Effector memory CD8-positive, alpha-beta T cell (primary cell): ENCODE measurements at places on chromosomes 13 and 19.

- DNase-seq, result peak; percentile 41
Observed at GRCh38 chr19:11496391-11497163, 9.1 kb downstream of the ZNF653 start.

DNA sequence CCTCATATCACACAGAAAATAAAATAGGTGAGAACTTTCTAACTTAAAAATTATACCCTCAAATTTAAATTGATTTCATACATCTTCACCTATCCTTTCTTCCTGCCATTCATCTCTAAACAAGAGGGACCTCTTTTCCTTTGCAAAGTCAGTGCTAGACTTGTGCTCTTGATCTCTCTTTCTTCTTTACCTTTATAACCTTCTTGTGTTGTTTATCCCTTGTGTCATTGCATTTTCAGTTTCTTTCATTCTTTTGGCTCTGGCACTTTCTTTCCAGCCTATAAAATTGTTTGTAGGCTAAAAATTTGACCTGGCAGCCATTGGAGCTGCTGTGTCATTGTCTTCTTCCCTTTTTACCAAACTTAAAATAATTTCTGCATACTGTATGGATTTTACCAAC lies 190.1 kb downstream of the GPC5 start:
- no peak for DNase-seq

- DNase-seq, result no peak
Observed at GRCh38 chr13:31530922-31531321, 208.4 kb upstream of the RXFP2 start.

DNA sequence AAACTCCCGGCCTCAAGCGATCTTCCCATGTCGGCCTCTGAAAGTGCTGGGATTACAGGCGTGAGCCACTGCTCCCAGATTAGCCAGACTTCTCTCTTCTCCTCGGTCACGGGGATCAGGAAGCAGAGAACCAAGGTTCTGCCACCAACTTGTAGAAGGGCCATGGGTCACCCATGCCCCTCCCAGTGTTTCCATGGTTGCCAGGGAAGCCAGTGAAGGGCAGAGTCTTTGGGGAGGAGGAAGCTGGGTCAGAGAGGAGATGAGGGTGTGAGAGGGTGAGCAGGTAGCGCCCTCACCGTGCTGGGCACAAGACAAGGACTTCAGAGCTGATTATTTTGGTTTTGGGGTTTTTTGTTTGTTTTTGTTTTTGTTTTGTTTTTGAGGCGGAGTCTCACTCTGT lies 77.1 kb downstream of the GNG7 start:
- no peak for DNase-seq

GRCh38 chr13:46551410-46552302 lies 1.3 kb upstream of the LRCH1 start:
- peak; percentile 44 for DNase-seq

- DNase-seq, result no peak
Observed at GRCh38 chr13:42083138-42083770, 34.8 kb downstream of the DGKH start.

GRCh38 chr13:100610391-100611347 lies 22.1 kb upstream of the GGACT start:
- DNase-seq, result no peak

DNA sequence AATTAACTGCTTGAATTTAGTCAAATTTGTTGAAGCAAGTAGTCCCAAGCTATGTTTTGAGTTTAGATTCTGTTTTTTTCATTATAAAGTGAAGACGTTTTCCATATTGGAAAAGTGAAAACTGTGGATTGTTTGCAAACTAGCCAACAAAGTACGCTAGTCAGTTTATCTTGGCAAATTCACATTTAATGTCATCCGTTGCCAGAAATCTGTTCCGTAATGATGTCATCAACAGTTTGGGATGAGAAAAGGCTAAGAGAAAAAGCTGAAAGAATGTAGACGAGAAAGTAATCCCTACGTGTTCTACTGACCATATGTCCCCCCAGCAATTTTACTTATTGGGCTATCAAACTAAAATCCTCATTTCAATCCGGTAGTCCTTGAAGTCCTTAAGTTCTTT lies 419.6 kb downstream of the GPC6 start:
- DNase-seq, result no peak

DNA sequence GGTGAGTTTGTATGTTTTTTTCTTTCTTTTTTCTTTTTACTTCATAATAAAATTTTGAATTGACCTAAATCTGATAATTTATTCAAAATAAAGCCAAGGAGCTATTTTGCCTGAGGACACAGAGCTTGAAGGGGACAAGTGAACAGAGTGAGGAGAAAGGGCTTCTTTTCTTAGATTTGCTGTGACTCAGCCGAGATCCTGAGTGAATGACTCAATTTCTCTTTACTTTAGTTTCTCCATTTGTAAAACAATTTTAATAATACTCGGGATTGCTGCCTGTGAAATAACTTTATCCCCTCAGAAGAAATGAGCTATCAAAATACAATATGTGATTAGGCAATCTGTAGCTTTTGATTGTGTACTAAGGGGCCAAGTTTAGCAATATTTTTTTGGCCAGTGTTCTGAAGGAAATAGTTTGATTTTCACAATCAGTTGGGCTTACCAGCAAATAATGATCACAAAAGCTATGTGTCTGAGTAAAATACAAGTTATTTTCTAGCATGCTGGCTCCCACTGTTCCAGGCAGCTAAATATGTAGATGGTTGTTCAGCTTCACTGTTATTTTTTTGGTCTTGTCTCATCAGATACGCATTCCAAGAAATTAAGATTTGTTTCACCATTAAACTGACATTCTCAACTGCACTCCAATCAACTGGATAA lies 437.5 kb downstream of the FGF9 start:
- no peak for DNase-seq

DNA sequence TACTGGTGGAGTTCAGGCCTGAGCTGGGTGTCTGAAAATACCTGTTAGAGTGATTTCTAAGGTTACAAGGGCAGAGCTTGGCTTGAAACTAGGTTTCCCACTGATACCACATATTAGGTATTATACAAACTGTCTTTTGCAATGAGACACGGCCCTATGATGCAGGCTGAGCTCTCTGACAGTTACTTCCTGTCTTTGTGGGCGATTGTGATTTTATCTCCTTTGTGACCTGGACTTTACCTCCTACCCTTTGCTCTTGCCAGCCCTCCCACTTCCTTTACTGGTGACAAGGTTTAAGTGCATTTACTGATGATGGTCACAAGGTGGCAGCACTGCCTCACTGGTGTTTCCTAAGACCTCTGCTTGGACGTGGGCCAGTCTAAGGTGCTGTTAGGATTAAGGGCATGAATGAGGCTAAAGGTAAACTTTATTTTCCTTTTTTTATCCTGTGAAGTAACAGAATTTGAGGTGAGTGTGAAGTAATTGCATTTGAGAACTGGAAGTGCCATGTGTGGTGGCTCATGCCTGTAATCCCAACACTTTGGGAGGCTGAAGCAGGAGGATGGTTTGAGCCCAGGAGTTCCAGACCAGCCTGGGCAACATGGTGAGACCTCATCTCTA lies 7.7 kb upstream of the CXCL17 start:
- peak; percentile 74 for DNase-seq

GRCh38 chr13:108919036-108919907 lies 289.9 kb downstream of the MYO16 start:
- no peak for DNase-seq

GRCh38 chr13:38417727-38418126 lies 68.1 kb downstream of the UFM1 start:
- DNase-seq, result no peak

DNA sequence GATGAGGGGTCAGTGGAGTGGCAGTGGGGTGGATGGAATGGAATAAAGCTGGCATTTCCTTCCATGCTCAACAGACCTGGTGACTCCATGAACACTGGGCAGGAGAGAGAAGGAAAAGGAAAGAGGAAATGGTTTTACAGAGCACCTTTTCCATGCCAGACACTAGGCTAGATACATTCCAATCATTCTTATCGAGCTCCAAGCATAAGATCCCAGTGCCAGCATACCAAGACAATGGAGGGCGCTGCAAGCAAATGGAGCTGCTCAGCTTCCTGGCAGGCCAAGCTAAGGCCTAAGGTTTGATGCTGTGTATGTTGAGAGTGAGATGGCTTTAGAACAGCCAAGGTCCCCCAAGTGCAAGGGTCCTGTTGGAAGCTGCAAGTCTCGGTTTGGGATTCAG lies 113.2 kb downstream of the HSPH1 start:
- no peak for DNase-seq

DNA sequence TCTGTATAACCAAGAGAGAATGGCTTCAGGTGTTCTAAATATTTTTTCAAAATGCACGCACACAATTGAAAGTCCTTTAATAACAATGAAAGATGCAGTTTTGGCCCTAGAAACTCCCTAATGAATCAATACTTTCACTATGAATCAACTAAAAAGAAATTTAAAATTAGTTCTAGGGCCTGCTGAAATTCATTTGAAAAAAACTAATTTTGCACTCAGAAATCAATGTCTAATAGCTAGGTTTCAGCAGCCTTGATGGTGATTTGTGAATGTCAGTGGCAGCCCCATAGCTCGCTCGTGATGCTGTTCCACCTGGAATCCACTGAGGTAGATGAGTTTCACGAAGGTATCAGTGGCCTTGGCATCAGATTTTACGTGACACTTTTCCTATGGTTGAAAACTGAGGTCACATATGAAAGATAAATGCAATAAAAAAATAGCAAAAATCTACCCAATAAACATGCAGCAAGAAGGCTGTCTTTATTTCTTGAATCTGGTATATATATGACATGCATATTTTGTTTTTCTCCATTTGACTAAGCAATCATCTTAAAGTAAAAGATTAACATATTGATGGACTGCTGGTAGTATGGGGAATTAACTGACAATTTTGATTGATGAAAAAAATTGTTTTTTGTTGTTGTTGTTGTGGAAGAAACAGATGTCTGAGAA lies 141.0 kb downstream of the AKAP11 start:
- no peak for DNase-seq

GRCh38 chr13:77239312-77239711 lies 87.6 kb downstream of the MYCBP2 start:
- DNase-seq, result no peak

DNA sequence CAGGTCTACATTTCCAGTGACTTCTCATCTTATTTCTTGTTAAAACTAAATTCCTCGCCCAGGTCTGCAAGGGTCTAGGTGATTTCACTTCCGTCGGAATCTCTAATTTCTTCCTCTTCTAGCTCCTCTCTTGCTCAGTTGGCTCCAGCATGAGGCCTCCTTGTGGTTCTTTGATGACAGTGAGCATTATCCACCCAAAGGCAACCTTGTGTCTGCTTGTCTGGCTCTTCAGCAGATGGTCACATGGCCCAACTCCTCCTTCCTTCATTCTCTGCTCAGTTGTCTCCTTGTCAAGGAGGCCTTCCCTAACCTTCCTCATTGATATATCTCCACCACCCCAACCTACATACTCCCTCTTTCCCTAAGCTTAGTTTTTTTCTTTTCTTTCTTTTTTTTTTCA lies 1391.4 kb downstream of the EFNB2 start:
- DNase-seq, result no peak

DNA sequence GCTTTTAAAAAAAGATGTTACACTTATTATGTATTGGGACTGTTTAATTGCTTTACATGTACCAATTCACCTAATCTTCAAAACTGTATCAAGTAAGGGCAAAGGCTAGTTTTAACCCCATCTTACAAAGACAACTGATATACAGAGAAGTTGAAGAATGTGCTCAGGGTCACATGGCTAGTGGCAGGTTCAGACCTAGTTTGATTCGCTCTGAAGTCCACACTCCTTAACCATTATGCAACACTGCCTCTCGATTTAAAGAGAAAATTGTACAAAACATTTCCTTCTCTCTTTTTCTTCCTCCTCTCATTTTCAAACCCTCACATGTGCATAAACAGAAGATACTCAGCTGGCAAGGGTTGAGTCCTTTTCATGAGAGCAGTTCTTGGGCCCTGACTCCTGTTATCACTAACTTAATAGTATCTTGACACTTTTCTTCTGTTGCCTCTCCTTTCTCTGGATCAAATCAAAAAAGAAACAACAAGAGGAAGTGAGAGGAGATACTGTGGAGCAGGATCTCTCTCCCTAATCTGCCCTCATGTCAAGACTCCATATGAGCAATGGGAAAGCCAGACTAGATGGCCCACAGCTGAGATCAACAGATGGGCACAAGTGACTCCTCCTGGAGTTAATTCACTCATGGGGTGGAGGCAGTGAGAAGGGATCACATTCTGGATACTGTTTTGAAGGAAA lies 19.0 kb upstream of the N4BP2L1 start:
- DNase-seq, result no peak

DNA sequence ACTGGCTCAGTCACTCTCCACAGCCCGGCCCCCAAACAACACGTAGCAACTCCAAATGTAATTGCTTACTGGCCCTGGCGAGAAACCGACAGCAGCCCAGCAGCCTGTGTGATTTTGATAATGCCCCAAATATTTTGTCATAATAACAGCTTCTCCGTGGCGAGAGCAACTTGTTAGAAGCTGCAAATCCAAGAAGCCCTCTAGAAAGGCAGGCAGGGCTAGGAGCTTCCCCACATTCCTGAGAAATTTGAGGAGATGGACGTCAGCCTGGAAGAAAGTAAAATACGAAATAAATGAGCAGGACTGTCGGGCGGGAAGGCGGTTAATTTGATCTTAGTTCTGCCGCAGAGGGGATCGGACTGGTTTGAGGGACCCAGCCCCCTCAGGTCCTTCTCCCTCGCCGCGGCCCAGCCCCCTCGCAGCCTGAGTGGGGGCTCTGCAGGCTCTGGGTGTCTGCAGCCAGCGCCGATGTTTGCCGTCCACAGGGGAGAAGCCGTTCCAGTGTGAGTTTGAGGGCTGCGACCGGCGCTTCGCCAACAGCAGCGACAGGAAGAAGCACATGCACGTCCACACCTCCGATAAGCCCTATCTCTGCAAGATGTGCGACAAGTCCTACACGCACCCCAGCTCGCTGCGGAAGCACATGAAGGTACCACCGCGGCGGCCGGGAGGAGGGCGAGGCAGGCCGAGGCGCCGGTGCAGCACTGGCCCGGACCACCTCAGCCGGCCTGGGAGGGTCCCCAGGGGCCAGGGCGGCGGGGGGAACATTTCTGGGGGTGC lies 3.1 kb downstream of the ZIC2 start:
- no peak for DNase-seq

GRCh38 chr19:35908010-35908441 lies at the start of gene TYROBP:
Gene TYROBP (minus strand): TSS chr19:35908295. CDS start chr19:35908228, 67 bp downstream.
- no peak for DNase-seq

DNA sequence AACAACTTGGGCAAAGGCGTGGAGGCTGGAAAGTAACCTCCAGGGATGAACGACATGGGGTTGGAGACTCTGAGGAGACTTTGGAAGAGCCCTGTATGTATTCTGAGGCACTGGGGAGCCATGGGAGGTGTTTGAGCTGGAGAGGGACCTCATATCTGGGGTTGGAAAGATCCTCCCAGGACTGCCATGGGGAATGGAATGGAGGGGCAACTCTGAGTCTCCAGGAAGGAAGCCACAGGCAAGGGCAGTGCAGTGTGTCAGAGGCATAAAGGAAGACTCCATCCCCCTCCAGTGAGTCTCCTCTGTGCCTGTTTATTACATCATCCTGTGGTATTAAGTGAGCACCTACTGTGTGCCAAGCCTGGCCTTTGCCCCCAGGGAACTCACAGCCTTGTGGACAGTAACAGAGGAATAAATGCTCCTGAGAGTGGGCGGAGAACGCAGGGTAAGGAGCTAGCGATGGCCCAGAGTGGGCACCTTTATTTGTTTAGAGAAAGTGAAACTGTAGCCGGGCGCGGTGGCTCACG lies 7.7 kb downstream of the PEAK3 start:
- no peak for DNase-seq

- no peak for DNase-seq
Observed at GRCh38 chr13:109254274-109254673, 532.1 kb downstream of the IRS2 start.
